NB4 (cell line): ENCODE measurements at places on chromosomes 11 and 22.

GRCh38 chr11:1205121-1205986, 17.5 kb upstream of the MUC5B start:
- DNase-seq, result peak; percentile 3

GRCh38 chr11:68002938-68003845, 705 bp downstream of the UNC93B1 start:
- peak; percentile 74 for DNase-seq

DNA sequence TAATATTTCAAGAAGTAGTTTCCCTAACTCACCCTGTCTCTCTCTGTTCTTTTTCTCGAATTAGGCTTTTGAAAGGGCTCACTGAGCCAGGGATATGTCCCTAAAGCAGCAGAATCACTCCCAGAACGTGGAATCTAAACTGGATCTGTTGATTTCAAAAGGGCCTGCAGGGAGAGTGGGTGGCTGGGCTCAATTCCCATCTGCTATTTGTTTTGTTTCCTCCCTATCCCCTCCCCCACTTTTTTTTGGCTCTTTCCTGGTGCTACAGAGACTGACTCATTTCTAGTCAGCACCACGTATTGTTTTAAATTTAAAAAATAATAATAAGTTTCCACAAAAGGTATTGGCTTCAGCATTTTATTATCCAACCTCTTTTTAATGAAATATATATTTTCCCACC, 961.5 kb downstream of the FAM181B start:
- DNase-seq, result no peak

GRCh38 chr22:28560046-28560742, 119.4 kb downstream of the TTC28 start:
- DNase-seq, result peak; percentile 9

GRCh38 chr11:44988111-44988510, 37.4 kb upstream of the TP53I11 start:
- no peak for DNase-seq
